ENCODE measurements at places on chromosomes 2 and 18.

DNA sequence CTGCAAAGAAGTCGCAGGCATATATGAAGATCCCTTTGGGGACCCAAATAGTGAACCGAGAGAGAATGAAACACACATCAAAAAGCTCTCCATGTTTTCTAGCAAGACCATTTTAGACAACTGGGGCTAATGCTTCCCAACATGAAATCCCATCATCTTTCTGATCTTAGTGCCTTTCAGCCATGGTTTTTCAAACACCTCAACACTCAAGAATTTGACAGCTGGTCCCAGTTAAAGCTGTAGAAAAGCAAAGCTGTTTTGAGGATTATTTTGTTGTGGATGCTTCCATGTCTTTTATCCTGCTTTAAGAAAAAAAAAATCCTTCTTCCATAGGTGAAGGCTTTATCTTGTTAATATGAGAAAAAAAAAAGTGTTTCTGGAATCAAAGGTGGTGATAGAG, 259.1 kb downstream of the STK39 start:
- no peak for DNase-seq

- no peak for DNase-seq
These were observed 30.3 kb downstream of the COLEC11 start for GRCh38 chr2:3625186-3625585.

- DNase-seq: peak; percentile 22
These were observed 128.8 kb upstream of the TRIB2 start for GRCh38 chr2:12587729-12588522.

DNA sequence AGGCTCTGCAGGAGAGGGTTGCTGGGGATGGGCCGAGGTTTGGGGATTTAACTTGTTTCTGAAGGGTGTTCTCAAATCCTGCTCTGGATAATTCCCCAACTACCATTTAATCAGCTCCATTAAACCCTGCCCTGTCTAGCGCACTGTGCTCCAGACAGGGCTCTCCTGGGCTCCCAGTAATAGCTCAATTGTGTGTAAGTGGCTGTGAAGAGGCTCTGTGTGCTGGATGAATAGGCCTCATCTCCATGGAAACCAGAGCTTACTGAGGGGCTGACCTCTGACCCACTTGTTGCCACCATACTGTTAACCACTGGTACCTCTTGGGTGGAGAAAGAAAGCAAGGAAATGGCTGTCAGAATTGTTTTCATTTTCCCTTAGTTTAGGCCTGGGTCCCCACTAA, 92.9 kb downstream of the TGOLN2 start:
- no peak for DNase-seq

GRCh38 chr2:88165332-88166003, 4.7 kb upstream of the THNSL2 start:
- no peak for DNase-seq

DNA sequence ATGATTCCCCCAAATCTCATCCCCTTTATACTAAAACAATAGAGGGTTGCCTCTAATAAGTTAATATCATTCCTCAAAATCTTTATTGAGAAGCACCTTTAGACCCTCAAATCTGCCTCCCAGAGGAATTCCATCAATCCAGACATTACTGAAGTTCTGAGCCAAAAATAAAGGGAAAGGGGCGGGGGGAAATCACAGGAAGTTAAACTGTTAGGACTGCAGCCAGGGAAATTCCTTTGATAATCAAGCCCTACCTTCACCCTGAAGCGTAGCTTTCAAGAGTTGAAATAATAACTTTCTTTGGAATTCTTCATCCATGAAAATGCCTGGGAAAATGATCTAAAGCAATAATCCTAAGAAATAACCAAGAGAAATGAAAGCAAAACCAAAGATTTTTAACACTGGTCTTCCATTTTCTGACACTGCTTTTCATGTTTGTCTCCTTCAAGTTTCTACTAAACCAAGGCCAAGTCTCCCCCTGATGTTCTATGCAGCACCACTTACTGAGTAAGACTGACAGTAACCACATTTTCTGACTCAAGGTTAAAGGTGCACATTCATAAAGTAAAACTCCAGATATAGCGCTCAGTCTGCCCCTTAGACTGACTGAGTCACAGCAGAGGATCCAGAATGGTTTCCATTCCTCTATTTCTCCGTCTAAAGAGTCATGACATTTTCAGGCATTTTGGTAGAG, 78.2 kb downstream of the TCF4 start:
- peak; percentile 91 for DNase-seq

GRCh38 chr2:237026981-237027711, 58.5 kb upstream of the COPS8 start:
- peak; percentile 86 for DNase-seq

DNA sequence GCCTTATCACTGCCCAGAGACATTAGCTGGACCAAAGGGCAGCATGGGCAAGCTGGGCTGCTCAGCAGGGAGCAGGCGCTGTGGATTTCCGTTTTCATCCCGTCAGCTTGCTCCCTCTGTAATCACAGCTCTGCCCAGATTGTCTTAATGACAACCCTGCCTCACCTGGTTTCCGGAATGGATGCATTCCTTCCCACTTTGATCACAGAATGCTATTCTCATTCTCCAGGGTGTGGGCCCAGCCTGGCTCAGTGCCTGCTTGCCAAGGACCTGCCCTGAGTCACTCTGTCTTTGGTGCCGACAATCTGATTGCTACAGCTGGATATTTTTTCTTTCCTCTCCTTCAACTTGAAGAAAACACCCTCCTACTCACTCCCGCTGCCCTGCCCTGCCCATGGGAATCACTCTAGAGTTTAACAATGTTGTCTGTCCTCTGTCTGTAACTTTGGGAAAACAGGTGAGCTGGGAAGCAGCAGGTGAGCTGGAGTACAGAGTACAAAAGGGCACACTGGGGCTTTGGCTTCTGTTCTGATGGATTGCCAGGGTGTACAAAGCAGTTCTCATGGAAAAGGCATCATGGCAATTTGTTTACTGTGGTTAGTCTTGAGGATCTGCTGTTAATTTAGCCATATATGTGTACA, 27.2 kb upstream of the FAM136A start:
- no peak for DNase-seq

DNA sequence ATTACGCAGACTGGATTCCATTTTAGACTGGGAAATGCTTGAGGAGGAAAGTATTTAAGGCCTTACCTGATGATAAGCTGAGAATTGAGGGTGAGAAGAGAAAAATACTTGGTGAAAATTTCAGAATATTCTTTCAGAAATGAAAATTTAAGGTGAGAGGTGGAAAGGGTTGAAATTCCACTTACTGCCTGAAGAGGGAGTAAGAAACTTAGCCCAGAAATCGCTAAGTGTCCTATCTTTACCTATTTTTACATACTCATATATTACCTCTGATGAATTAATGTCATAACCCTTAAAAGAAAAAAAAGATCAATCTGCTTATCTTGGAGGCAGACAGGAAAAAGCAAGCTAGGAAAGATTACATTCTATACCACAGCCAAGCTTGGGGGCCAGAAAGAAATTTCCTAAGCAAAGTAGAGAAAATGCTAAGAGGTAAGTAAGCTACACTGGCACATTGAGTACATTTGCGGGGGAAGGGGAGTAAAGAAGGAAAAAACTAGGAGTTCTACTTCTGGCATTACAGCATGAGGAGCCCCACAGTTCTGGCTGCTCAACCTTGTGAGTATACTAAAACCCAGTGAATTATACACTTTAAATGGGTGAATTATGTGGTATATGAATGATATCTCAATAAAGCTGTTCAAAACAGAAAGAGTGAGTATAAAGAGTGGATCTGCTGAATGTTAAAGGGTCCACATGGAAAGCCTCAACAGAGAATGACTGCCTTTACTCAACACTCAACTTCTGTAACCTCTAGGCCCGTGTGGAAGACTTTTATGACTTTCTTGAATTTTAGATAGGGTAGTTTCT, 33.8 kb downstream of the SMC6 start:
- peak; percentile 79 for DNase-seq

DNA sequence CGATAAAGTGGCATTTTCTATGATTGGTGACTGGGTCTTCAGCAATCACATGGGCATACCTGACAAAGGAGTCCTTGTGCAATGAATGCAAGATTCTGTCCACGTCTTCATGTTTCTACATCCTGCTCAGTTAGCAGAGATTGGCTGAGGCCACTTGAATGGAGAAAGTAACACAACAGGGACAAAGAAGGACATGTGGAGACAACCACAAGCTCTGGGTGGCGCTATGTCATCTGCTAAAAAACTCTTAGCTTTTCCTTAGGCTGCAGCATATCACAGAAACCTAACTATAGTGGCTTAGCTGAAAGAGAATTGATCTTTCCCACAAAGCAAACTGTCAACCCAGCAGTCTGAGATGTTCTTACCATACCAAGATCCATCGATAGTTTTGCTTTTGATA, 1109.7 kb downstream of the SOCS6 start:
- peak; percentile 35 for DNase-seq

GRCh38 chr2:145197944-145198343, 678.0 kb upstream of the ZEB2 start:
- no peak for DNase-seq

- DNase-seq: no peak
These were observed 94.4 kb downstream of the RHOB start for GRCh38 chr2:20541294-20541640.

DNA sequence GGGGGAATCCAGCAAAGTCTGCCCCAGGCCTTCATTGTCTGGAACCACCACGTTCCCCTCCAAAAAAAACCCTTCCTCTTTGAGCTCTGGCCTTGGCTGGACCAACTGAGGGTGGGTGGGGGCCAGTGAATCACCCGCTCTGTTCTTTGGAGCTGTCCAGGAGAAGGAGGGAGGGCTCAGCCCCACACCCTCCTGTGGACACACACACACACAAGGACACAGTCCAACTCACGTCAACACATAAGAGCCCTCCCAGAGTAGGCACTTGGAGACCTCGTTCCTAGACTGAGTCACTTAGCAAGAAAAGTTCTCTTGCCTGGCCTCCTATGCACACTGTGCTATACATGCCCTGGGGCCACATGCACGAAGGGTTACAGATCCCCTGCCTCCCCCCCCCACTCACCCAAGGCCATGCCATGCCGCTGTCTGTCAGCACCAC, 1.2 kb upstream of the TNS1 start:
- DNase-seq: no peak

GRCh38 chr18:41075212-41075611, 879.8 kb upstream of the PIK3C3 start:
- peak; percentile 62 for DNase-seq

- no peak for DNase-seq
These were observed 117.2 kb downstream of the HNMT start for GRCh38 chr2:138081225-138082073.

DNA sequence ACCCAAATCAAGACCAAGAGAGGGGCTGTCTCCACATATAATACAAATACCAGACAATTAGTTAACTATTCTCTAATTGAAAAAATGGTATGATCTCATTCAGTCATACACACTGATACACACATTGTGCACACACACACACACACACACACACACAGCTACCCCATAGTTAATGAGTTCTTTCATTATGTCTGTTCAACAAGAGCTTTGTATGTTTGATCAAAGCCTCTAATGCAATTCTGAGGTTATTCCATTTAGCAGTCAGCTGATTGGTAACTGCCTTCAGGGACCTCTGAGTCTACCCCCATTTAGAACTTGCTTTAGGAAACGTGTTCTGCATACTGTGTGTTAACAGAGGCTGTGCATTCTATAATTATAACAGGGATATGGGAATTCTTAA, 741.4 kb upstream of the LRRTM4 start:
- DNase-seq: no peak

- peak; percentile 49 for DNase-seq
These were observed 79.4 kb downstream of the MARCHF4 start for GRCh38 chr2:216292886-216293301.

- no peak for DNase-seq
These were observed 514 bp downstream of the PAX8 start for GRCh38 chr2:113278073-113278741.

- DNase-seq: no peak
These were observed 62.7 kb upstream of the CTDP1 start for GRCh38 chr18:79616651-79617510.

GRCh38 chr18:76274468-76275289, 220.4 kb downstream of the ZNF516 start:
- DNase-seq: no peak

GRCh38 chr2:96505231-96505889, at the start of gene NEURL3:
NEURL3 (minus strand) TSS chr2:96505357; CDS start chr2:96505286, 71 bp downstream.
- DNase-seq: peak; percentile 68

GRCh38 chr2:231597627-231598026, 5.0 kb downstream of the TEX44 start:
- no peak for DNase-seq

DNA sequence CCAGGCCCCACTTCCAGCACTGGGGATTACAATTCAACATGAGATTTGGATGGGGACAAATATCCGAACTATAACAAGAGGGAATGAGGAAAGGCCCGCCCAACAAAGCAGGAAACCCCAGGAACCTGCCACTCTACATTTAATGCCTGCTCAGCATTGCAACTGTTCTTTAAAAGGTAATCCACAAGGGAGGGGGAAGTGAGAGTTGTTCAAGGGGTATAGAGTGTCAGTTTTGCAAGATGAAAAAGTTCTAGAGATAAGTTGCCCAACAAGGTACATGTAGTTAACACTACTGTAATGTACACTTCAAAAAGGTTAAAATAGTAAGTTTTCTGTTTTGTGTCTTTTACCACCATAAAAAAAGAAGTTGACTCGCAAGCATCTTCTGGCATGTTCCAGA, 137.6 kb downstream of the MBD2 start:
- no peak for DNase-seq

GRCh38 chr2:99694331-99694730, 204.5 kb upstream of the REV1 start:
- DNase-seq: no peak

GRCh38 chr2:98487806-98488189, 43.1 kb downstream of the INPP4A start:
- peak; percentile 35 for DNase-seq

DNA sequence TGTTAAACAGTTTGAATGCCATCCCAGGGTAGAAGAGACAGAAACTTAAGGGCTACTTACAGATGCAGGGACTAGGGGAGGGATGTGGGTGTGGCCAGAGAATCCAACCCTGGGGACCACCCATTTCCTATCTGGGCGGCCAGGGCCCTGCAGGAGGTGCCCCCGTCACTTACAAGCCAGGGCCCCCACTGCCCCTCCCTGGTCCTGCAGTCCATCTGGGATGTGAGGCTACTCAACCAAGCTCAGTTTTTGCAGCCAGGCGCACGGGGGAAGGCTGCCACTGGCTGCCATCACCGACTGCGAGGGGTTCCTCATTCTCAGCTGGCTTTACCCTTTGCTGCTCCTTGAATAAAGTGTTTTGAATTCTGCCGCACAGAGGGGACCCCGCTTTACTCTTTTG, 42.1 kb downstream of the RRM2 start:
- no peak for DNase-seq

- DNase-seq: no peak
These were observed 27.6 kb downstream of the C2orf76 start for GRCh38 chr2:119338826-119339561.

- DNase-seq: no peak
These were observed 33.7 kb upstream of the APCDD1 start for GRCh38 chr18:10420561-10421352.

All from endothelial cell of umbilical vein (primary cell).